ENCODE measurements at places on chromosomes 12 and 14.

DNA sequence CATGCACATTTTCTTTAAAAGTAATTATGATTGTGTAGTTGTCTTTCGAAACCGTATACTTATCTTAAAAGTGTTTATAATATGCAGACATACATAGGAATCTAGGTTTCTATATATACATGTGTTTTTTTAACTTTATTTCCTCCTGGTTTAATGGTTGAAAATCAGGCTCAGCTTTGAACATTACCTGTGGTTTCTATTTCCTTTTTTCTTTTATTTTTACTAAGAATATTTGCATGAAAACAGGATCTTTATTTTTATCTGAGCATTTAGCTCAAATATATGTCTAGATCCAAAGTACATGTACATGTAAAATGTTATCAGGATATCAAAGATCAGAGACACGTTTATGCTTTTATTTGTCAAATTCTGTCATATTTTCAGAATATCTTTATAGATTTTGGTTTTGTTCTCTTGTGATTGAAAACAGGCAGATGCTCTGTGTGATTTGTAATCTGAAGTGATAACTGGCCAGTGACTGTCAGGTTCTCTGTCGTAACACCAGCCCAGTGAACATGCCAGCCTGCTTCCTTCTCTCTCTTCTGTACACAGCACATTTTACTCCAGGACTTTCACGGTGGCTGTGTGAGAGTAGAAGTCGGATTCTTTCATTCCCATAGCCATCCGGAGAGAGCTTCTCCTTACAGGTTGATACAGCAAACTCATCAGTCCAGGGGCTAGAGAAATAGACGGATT is 13.7 kb downstream of the TCTN1 start:
- DNase-seq, result no peak

DNA sequence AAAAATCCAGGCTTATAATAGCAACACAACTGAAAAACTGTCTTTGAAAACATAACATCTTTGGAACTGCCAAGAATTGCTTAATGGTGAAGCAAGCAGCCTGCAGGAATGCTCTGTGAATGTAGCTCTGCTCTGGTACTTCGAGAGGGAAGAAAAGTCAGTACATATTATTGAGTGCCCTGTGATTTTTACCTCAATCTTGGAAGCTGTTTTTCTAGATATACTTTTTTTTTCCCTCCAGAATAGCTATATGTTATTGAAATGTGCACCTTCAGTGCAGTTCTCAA is 508.1 kb downstream of the PCNX1 start:
- no peak for DNase-seq

DNA sequence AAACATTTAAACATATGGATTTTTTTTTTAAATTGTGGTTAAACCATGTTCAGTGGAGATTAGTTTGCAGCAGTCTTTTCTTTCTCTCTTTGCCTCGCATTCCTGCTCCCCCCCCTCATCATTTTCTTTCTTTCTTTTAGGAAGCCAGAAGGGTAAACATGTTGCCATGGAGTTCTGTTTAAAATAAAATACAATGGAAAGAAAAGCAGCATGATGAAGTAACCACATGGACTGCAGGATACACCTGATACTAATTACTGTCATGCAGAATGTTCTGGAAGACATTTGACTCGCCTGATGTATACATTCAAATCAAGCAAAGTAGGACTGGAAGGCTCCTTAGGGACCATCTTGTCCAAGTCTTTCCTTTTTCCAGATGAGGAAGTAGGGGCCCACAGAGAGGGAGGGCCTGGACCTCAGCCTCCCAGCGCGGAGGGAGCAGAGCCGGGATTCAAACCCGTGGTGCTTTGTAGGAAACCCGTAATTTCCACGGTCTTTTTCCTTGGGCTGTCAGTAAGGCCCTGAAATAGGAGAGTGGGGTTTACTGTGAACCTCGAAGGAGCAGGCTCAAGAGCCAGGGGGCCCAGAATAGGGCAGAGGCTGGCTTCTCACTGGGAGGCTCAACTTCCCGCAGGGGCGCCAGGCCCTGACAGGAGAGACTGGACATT is 2.4 kb upstream of the MEG3 start:
- no peak for DNase-seq

- no peak for DNase-seq
Measured at GRCh38 chr12:65269603-65270002, 8.9 kb upstream of the MSRB3 start.

DNA sequence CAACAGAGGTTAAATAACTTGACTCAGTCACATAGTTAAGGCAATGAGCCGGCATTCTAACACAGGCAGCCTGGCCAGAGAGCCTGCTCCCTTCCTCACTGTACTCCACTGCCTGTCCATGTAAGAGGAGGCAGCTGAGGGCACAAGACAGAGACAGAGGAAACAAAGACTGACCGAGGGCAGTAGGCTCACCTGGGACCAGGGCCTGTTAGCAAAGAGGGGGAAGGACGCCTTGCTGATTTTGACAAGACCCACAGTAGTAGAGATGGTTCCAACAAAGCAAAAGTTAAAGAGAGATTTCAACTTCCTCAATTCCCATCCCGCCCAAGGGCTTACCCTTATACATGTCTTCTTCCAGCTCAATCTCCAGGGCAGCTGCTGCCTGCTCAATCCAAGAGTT is 26.5 kb downstream of the OTUB2 start:
- peak; percentile 4 for DNase-seq

DNA sequence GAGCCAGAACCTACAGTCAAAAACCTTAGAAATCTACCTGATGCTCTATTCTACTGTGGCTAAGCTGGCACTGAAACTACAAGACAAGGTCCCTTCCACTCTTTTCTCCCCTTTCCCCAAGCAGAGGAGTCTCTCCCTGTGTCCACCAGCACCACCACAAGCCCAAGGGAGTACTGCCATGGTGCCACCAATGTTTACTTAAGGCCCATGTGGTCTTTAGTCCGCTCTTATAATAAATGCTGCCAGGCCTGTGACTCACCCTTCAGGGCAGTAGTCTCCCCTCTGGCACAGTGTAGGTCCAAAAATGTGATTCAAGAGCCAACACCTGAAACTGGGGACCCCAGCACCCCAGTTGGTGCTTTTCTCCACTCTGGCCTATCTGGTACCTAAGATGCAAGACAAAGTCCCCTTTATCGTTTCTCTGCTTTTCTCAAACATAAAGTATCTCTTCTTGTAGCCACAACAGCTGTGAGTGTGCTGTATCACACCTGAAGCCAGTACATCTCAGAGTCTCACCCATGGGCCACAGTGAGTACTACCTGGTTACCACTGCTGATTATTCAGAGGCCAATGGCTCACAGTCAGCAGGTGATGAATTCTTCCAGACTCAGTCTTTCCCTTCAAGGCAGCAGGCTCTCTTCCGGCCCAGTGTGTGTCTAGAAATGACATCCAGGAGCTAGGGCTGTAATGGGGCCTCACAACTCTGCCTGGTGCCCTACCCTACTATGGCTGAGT is 29.3 kb downstream of the SLC38A2 start:
- peak; percentile 70 for DNase-seq

DNA sequence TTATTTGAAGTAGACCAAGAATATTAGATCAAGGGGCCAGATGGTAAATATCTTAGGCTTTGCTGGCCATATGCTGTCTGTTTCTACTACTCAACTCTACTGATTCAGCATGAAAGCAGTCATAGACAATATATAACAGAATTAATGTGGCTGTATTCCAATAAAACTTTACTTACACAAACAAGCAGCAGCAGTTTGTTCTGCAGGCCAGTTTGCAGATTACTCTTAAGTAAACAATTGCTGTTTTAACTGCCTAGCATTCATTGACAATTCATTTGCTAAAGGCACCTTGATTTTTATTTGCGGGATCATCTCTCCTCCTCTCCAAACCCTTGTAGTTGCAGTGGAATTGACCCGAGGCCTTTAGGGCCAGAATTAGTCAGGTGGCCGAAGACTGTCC is 94.1 kb upstream of the GARIN6 start:
- no peak for DNase-seq

DNA sequence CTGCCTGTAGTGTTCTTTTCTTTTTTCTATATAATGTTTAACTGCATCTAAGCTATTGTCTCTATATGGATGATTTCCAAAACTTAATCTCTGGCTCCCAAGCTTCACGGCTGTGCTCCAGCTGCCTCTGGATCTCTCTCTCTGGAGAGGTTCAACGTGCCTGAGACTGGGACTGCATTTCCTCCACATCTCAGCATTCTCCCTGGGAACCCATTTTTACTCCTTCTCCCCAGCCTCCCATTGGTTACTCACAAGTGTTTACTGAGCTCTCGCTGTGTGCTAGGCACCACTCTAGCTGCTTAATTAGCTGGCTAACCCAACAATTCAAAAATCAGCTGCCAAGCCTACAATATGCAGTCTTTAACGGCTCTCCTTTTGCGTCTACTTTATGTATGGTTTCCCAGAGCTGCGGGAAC is 34.7 kb downstream of the FBXL14 start:
- no peak for DNase-seq

DNA sequence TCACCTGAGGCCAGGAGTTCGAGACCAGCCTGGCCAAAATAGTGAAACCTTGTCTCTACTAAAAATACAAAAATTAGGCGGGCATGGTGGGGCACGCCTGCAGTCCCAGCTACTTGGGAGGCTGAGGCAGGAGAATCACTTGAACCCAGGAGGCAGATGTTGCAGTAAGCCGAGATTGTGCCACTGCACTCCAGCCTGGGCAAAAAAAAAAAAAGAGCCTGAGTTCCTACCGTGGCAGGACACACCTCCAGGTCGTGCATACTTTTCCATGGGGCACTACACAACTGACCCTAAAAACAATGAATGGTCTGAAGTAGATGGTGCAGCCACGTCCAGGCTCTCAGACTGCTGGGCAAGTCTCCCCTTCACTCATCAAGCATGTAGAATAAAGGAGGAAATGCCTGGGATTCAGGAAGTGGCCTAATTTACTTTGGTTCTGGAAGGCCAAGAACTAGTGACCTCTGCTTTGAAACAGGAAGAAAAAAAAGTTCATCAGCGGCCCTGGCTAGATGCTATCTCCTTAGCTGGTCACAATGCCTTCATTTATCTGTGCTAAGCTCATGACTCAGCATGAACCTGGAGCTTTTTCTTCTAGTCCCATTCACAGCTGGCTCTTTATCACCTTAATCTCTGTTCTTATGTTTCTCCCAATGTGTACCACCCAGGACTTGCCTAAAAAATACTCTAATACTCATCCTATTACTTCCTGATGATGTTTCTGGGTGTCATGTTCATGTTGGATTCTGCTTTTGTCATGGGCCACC is 55.8 kb upstream of the OR6J1 start:
- DNase-seq, result no peak

DNA sequence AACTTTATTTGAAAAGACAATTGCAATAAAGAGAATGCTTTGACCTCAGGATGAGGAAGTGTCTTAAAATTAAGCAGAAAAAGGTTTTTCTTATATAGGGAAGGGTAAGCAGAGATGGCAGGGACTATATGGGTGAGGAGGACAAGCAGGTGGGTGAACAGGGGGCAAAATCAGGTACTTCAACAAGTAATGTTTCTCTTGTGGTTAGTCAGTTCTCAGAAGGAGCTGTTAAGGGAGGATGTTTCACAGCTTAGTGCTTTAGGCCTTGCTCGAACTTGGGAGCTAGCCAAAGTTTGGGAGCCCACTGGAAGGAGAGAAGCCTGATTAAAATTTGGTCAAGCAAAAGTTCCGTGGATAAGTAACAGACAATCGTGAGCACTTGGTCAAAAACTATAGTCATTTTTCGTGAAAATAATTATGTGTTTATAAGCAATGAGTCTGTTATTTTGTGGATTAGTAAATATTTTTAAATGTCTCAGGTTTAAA is 364.2 kb upstream of the TMPO start:
- DNase-seq, result no peak

DNA sequence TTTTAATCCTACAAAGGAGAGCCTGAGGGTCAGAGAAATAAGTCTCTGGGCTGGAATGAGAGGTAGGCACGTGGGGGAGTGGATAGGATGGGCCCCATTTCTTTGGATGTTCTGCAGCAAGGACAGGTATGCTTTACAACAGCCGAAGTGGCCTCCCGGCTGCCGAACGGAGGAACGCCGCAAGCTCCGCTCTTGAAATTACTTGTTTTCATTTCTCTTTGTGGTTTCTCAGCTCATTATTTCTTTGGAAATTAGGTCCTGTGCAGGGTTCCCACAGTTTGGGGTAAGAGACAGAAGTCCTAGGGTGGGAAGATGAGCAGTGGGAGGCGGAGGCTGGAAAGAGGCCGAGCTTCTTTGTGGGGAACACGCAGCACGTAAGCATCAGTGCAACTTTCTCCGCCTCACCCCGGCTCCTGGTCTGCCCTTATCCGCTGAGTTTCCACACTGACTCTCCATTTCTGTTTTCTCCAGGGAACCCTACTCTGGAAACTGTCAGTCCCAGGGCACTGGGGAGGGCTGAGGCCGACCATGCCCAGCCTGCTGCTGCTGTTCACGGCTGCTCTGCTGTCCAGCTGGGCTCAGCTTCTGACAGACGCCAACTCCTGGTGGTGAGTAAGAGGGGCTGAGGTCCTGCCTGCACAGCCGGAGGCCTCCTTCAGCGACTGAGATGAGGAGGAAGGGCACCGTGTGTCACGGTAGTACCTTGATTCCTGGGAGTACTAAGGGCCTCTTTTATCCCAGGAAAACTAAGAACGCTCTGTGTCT is 2.0 kb downstream of the WNT5B start:
- no peak for DNase-seq

DNA sequence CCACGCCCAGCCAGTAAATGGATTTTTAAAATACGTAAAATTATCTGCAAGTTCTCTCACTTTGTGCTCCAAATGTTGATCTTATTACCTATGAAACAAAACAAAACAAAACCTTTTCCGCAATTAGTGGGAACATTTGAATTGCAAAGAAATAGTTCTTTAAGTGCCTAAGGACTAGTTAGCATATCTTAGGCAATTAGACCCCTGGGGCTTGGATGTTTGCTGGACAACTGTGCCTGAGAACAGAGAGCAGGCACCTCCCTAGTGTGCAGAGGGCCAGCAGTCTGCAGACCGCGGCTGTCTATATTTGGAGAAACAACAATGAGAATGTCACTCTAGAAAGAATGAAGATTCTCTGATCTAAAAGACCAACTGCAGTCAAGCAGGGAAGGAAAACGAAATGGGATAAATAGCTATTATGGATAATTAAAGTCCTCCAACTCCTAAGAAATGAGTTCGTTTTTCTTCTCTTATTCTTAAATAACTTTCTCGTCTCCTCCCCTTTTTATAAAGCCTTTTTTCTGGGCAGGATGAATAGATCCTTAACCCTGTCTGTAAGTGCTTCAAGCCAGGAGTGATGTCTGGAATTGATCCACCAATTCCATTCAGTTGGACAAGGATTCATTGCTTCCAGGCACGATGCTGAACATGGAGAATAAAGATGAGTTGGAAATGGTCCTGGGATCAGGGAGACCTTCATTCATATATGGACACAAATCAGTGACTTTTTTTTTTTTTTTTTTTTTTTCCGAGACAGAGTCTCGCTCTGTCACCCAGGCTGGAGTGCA is 16.2 kb downstream of the SLC17A8 start:
- no peak for DNase-seq

- DNase-seq, result no peak
Measured at GRCh38 chr12:6582196-6582595, 14.1 kb upstream of the NOP2 start.
